ENCODE measurements at places on chromosomes 6 and 20.

- DNase-seq, result no peak
Observed at GRCh38 chr6:12336121-12336971, 46.2 kb downstream of the EDN1 start.

GRCh38 chr20:33908336-33908735, 85.4 kb upstream of the RALY start:
- DNase-seq, result no peak

- no peak for DNase-seq
Observed at GRCh38 chr6:110626442-110626841, 150.0 kb upstream of the SLC22A16 start.

GRCh38 chr20:19789446-19789845, 31.4 kb downstream of the RIN2 start:
- no peak for DNase-seq

GRCh38 chr6:747921-748320, 55.0 kb upstream of the EXOC2 start:
- no peak for DNase-seq

- no peak for DNase-seq
Observed at GRCh38 chr20:16011519-16011918, 561.7 kb downstream of the KIF16B start.

DNA sequence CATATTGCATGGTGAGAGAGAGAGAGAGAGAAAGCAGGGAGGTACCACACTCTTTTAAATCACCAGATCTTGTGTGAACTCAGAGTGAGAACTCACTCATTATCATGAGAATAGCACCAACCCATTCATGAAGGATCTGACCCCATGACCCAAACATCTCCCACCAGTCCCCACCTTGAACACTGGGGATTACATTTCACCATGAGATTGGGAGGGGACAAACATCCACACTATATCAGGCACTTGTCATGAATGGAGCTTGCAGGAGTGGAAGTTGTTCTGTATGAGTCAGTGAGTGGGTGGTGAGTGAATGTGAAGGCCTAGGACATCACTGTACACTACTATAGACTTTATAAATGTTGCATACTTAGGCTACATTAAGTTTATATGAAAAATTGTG, 47.7 kb upstream of the RNF182 start:
- DNase-seq, result no peak

DNA sequence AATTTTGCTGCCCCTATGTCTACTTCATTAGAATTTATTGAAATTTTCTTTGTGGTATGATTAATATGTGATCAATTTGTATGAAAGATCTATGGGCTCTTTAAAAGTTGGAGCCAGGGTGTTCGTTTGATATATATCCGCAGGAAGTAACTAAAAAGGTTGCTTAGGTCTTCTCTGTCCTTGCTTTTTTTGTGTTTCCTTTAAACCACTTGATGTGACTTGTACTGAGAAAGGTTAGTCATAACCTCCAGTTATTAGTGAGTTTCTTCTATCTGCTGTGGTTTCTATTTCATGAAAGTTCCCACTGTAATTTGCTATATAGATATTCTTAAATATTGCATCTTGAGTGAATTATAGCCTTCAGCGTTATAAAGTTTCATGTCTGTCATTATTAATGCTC, 585.3 kb upstream of the ARID1B start:
- DNase-seq, result no peak

DNA sequence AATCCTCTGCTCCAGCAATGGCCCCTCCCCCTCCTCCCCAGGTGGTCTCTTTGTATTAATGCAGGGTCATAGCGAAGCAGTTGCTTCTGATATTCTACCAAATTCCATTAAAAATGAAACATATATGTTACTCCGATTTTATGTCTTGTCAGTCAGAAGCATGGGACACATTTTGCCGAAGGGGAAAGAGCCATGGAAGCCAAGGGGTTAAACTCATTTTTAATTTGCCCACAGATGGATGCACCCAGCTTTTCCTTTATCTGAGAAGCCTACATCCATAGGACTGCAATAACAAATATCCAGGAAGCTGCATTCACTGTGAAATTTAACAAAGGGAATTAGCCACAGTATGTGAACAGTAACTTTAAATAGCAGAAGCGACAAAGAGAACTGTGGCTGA, 688.2 kb downstream of the QKI start:
- no peak for DNase-seq

DNA sequence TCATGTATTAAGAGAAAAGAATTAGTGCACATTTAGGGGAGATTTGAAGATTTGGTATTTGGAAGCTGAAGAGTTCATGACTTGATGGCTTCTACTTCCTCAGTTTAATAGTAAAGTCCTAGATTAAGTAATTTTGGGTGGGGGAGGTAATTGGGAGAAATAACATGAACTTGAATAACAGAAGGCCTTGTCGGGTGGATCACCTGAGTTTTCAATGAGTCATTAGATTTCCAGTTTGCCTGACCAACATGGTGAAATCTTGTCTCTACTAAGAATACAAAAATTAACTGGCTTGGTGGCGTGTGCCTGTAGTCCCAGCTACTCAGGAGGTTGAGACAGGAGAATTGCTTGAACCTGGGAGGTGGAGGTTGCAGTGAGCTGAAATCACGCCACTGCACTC, 181.0 kb downstream of the GJA1 start:
- no peak for DNase-seq

- no peak for DNase-seq
Observed at GRCh38 chr6:106997392-106998158, 23.0 kb upstream of the CD24 start.

DNA sequence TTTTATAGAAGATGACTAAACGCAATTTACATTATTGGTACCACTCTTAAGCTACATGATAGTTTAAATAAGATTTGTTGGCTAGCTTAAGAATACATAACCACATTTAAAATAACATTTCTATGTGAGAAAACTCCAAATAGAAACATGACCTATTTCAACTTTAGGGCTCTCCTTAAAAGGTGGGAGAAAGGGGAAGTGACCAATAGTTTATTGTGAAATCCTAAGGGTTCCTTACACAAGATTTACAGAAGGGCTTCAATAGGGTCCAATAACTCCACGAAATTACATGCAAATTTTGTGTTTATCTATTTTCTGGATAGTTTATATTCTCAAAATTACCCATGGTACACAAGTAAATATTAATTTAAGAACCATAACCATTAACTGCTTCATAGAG, 91.6 kb upstream of the DST start:
- no peak for DNase-seq

GRCh38 chr6:79656134-79656533, 25.0 kb downstream of the SH3BGRL2 start:
- DNase-seq, result no peak

DNA sequence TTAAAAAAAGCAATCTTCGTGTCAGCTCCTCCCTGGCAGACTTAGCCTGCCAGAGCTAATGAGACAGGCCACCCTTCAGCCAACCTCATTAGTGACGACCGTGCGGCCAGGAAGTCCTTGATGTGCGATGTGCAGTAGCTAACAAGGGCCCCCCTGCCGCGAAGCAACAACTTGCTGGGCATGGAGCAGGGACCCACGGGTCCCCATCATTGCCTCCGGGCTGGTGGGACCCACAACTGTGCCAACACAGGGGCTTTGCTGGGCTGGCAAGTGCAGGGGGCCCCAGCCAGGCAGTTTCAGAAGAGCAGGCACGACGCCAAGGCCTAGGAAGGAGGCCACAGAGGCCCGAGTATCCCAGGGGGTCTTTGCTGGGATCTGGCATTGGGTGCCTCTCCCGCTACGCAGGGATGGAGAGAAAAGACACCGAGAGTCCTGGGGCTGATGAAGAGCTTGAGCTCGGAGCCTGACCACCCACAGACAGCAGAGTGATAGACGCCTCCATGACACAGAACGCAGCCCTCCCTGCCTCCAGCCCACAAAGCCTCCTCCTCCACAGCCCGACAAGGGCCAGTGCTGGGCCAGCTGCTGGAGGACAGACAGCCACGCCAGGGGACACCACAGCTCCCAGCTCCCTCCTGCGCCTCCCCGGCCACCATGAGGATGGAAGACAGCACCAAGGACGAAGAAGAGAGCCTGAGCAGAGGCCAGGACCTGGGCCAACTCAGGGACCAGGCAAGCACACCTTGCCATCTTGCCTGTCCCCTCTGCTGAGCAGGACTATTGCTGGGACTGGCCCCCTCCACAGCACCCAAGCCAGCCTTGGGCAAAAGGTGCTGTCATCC, 96.6 kb downstream of the YTHDF1 start:
- DNase-seq, result no peak

DNA sequence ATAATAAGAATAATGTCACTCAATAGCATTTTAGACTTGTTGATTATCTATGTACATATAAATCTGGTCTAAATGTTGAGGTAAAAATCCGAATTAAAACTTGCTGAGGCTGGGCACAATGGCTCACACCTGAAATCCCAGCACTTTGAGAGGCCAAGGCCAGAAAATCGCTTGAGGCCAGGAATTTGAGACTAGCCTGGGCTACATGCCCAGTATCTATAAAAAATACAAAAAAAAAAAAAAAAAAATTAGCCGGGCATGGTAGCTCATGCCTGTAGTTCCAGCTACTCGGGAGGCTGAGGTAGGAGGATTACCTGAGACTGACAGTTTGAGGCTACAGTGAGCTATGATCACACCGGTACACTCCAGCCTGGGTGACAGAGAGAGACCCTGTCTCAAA, 34.2 kb upstream of the SUPT3H start:
- no peak for DNase-seq

GRCh38 chr6:50959081-50959641, 140.5 kb downstream of the TFAP2B start:
- DNase-seq, result no peak

DNA sequence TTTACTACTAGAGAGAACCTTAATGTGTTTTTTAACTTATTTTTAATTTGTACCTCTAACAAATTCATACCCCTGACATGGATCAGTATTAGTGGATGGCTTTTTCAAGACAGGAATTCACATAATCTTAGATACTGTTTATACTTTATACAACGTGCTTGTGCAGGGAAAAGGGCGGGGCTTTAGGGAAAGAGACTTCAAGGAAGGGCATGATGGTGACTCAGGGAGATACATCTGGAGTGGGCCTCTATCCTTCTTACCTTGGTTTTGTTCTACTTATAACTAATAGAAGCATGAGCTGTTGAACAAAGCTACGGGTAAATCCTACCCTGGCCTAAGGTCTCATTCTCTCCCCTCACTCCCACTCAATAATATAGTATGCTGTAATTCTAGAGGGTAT, 160.8 kb downstream of the C6orf58 start:
- DNase-seq, result no peak

GRCh38 chr6:148074738-148075137, 267.9 kb upstream of the SASH1 start:
- no peak for DNase-seq

DNA sequence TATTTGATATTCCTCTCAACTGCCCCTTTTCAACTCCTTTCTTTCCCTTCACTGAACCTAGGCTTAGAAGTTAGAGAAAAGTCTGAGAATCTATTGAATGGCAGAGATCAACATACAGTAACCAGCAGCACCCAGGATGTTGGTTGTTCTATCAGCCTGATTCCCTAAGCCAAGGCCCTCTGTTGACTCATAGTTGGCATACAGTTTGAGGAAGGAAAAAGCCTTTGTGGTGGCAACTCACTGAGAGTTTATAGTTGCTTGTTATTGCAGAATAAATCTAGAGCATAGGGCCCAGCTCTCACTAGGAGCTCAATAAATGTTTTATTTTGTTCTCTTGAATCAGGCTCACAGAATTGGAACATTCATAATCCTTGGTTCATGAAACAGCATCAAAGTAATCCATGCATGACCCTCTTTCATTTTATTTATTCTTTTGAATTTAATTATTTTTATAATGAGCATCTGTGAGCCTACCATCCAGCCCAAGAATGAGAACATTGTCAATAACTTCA, 119.1 kb upstream of the ADGRF1 start:
- no peak for DNase-seq

DNA sequence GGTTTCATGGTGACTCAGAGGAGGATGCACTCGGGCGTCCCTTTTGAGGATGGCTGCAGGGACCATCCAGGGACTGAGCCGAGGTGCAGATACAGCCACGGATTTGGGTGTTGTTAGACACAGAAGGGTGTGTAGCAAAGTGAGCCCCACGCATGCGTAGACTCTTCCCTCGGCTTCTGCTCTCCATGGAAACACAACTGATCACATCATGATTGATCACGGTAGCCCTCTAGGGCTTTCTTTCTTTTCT, 606 bp upstream of the ULBP1 start:
- DNase-seq, result no peak

DNA sequence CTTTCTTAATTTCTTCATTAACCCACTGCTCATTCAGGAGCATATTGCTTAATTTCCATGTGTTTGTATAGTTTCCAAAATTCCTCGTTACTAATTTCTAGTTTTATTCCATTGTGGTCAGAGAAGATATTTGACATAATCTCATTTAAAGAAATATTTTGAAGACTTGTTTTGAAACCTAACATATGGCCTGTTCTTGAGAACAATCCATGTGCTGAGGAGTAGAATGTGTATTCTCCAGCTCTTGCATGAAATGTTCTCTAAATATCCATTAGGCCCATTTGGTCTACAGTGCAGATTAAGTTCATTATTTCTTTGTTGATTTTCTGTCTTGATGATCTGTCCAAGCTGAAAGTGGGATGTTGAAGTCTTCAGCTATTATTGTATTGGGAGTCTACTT, 251.7 kb downstream of the ALDH8A1 start:
- no peak for DNase-seq

- no peak for DNase-seq
Observed at GRCh38 chr6:34723203-34723602, 26.6 kb upstream of the ILRUN start.

GRCh38 chr6:8229915-8230756, 127.8 kb upstream of the EEF1E1 start:
- no peak for DNase-seq

DNA sequence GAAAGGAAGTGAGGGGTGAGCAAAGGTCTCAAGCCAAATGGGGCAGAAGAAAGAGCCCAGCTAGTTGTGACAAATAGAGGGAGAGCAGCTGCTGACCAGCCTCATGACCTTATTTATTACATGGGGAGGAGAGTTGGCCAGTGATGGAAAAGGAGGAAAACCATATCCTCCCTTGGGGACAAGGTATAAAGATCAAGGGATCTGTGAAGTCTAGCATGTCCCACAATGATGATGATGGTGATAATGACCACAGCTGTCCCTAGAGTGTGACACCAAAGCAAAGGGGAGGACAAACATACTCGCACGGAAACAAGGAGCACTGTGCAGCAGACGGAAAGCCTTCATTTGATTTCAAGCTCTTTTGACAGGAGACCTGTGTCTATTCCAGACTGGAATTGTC, 190.4 kb upstream of the MCHR2 start:
- no peak for DNase-seq

Measured in stimulated activated CD8-positive, alpha-beta memory T cell treated with anti-CD3 and anti-CD28 coated beads, Interleukin-4, amount 100 ng/mL, for 1 hour (primary cell).